Smooth muscle cell of trachea (primary cell): ENCODE measurements at places on chromosomes 2 and 18. TPM values are rescaled to one million over a fixed set of nuclear protein-coding genes. Genes with fewer than 3 reads are reported as not detected.

Gene CCNT2
- total RNA-seq, result 18.4 and 21.8 TPM in 2 replicates

Gene CYRIA
- 4.3 and 4.5 TPM in 2 replicates for total RNA-seq

Gene LHCGR
- total RNA-seq, result not detected in 2 replicates

Gene PLCL1
- total RNA-seq, result 1.6 and 1.7 TPM in 2 replicates

Gene GRHL1
- 0.58 and 0.66 TPM in 2 replicates for total RNA-seq

Gene NMS
- not detected in 2 replicates for total RNA-seq

Gene CCDC102B
- total RNA-seq, result 18.2 and 51.8 TPM in 2 replicates

Gene C18orf32
- total RNA-seq, result 11.9 and 15.5 TPM in 2 replicates

Gene SERPINB12
- total RNA-seq, result not detected in 2 replicates

Gene SNED1
- 52.9 and 124 TPM in 2 replicates for total RNA-seq

Gene AQP12A
- not detected in 2 replicates for total RNA-seq

Gene NLRC4
- total RNA-seq, result not detected in 2 replicates
